Stimulated activated CD8-positive, alpha-beta memory T cell treated with anti-CD3 and anti-CD28 coated beads, Interleukin-2, amount 100 ng/mL, for 48 hours (primary cell): ENCODE measurements at places on chromosomes 7 and 10.

GRCh38 chr7:90988516-90988915 is 275.7 kb upstream of the FZD1 start:
- DNase-seq, result no peak

GRCh38 chr10:44030132-44030531 is 354.8 kb downstream of the CXCL12 start:
- peak; percentile 5 for DNase-seq

DNA sequence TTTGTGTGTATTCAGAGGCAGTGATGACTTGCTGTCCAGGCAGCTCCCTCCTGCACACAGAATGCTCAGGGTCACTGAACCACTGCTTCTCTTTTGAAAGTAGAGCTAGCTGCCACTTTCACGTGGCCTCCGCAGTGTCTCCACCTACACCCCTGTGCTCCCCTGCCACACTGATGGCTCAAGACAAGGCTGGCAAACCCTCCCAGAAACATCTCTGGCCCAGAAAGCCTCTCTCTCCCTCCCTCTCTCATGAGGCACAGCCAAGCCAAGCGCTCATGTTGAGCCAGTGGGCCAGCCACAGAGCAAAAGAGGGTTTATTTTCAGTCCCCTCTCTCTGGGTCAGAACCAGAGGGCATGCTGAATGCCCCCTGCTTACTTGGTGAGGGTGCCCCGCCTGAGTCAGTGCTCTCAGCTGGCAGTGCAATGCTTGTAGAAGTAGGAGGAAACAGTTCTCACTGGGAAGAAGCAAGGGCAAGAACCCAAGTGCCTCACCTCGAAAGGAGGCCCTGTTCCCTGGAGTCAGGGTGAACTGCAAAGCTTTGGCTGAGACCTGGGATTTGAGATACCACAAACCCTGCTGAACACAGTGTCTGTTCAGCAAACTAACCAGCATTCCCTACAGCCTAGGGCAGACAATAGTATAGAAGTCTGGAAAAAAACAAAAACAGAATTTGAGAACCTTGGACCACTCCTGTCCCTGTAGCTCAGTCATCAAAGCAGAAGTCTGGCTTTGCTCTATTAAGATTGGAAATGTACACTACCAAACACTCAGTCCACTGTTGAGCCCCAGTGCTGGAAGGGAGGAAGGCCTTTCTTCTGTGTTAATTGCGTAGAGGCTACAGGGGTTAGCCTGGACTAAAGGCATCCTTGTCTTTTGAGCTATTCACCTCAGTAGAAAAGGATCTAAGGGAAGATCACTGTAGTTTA is 15.8 kb downstream of the SCD start:
- no peak for DNase-seq

DNA sequence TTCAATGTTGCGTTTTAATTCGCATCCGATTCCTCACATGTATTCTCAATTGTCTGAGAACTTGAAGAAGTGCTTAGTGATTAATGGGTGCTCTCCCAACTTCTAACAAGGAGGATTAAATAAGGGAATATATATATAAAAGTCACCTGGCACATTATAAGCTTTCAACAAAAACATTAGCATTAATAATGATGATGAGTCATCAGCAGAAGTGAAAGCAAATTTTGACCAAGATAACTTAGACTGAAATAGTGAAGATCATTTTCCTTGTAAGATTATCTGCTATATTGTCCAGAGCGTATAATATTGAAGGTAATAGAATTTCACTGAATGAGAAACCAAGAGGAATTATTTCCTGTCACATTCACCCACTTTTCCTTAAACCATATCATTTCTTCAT is 8.5 kb downstream of the ASAH2 start:
- no peak for DNase-seq

GRCh38 chr7:74051193-74051592 is 23.2 kb downstream of the ELN start:
- DNase-seq, result no peak

- peak; percentile 42 for DNase-seq
Observed at GRCh38 chr10:28367929-28368484, 65.1 kb upstream of the MPP7 start.

GRCh38 chr7:74282748-74283459 is 6.3 kb upstream of the CLIP2 start:
- no peak for DNase-seq

DNA sequence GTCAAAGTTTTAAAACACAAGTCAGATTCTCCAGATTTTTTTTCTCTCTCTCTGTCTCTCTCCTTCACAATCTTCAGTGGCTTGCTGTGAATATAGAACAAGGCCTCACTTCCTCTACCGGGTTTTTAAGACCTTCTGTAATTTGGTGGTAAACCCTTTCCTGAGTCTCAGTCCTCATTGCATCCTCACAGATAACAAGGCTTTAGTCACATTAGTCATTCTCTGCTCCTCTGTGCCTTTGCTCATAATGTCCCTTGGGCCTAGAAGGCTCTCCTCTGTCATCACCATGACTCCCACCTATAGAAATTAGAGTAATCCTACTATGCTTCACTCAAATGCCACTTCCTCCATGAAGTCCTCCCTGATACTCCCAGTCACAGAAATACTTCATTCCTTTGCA is 172.7 kb upstream of the HPS1 start:
- DNase-seq, result no peak

DNA sequence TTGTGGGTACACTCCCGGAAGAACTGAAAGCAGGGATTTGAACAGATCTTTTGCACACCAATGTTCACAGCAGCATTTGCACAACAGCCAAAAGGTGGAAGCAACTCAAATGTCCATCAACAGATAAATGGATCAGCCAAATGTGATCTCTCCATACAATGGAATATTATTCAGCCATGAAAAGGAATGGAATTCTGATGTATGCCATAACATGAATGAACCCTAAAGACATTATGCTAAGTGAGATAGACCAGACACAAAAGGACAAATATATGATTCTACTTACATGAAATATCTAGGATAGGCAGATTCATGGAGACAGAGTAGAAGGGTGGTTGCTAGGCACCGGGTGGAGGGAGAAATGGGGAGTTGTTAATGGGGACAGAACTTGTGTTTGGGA is 36.7 kb downstream of the CLEC2L start:
- DNase-seq, result no peak

GRCh38 chr7:43960933-43961332 is 34.7 kb downstream of the UBE2D4 start:
- DNase-seq, result no peak

GRCh38 chr10:80526218-80526617 is 11.5 kb upstream of the SH2D4B start:
- no peak for DNase-seq
